ENCODE measurements at places on chromosomes 2 and 18.

DNA sequence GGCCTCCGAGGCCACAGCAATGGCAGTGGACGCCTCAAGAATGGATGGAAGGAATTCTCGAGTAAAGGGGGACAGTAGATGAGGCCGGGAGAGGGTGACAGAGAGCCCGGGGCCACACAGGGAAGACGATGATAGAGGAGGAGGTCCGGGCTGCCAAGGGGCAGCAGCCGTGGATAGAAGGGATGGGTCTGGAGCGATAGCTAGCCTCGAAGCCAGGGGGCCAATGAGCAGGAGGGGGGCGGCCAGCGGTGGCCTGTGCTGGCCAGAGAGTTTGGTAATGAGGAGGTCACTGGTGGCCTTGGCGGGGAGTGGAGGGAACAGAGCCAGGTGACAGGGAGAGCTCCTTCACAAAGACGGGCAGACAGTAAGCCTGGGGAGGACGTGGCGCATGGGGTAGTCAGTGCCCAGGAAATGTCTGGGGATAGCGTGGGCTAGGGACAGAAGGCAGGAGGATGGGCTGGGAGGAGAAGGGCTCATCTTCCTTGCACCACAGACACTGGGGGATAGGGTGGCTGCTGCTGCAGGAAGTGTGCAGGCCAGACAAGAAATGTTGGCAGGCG lies 87.8 kb upstream of the ASB18 start:
- DNase-seq = no peak

DNA sequence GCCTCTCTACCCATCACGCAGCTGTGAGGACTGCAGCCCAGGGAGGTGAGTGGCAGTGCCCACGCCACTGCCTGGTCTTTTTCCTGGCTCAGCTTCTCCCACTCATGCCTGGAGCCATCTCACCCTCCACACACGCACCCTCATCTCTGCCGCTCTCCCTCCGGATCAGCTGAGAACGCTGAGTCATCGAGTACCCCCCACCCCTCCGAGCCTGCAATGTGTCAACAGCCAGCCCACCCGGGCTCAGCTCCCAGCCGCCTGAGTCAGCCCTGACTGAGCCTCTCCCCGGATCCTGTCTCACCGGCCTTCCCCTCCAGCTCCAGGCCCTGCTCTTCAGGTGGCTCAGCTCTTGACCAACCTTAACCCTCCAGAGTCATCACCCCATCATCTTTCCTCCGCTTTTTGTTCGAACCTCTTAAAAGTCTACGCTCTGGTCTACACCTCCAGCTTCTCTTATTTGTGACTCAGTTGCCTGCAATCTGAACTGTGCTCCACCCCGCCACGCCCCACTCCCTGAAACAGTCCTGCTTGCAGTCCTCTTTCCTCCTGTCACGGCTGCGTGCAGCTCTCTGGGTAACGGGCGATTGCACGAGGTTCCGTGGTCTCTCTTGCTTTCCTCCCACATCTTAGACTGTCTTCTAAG lies 94.4 kb upstream of the ASAP2 start:
- DNase-seq = no peak

- DNase-seq = no peak
These were observed 24.9 kb downstream of the HTR2B start for GRCh38 chr2:231099918-231100317.

DNA sequence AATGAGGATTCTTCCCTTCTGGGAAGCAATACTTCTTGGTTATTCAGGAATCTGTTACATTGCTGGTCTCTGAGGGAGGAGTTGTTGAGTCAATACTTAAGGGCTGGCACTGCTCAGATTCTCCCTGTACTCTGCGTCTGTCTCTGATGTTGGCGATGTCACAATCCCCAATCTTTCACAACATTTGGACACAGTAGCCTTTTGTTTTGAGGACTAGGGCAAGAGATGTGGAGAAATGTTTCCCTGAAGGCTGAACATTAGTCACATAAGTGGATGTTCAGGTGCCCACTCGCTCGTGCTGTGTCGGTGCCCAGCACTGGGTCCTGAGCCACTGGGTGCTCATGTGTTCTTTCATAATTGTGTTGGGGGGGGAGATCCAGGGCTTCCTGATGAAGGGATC lies 55.0 kb downstream of the MAPK4 start:
- no peak for DNase-seq

GRCh38 chr18:25648716-25649260 lies 296.8 kb upstream of the ZNF521 start:
- DNase-seq = no peak

DNA sequence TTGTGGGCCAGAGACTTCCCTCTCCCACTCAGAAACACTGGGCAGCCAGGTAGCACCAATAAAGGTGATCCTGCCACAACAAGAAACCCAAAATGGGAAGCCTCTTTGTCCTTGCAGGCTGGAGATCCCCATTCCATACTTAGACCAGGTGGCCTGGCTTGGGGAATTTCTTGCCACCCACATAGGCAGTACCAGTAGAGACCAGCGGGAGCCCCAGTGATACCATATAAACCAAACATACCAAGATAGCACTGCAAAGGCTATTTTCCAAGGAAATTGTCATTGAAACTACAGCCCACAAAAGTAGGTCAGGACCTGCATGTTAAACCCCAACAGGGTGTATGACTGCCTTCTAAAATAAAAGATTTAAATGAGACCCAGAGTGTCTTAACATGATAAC lies 171.6 kb downstream of the DIS3L2 start:
- no peak for DNase-seq

DNA sequence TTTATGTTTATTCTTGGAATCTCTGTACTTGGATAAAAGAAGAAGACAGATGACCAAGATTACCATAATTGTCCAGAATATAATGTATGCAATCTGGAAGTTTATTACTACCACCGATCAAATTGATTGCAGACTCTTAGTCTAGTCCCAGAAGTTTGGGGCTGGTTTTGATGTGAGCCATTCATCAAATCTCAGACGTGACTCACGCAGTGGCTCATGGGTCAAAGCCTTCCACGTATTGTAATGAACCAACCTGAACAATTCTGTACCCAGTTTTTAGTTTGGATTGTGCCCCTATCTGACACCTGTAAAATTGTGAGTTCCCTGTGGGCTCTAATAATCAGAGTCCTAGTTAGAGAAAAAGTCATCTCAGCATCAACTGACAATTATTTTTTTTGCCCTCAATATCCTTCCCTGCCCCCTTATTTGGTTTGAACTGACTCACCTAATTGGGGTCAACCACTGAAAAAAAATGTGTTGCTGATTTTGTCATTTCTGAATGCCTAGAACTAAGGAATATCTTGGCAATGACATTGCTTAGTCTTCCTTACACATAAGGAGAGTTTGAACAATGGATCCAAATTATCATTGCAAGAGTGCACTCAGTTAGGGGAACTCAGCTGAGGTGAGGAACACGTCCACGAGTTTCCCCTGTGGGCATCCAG lies 219.5 kb upstream of the NRP2 start:
- DNase-seq = no peak

- DNase-seq = no peak
These were observed 117.6 kb downstream of the SNTG2 start for GRCh38 chr2:1068241-1068640.

GRCh38 chr18:58396966-58397365 lies 231.9 kb downstream of the ALPK2 start:
- no peak for DNase-seq

DNA sequence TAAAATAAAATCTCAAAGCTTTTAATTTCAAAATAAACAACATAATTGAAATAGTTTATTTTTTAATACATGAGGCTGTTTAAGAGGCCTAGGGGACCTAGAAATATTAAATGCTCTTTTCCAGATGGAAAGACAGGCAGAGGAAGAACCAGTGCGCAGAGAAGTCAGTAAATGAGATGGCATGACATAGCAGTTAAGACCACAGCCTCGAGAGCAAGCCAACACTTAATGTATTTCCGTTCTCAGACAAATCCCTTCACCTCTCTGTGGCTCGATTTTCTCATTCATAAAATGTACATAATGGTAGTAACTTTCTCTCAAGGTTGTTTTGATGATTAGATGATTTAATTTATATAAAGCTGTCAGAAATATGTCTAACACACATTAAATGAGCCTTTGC lies 405.1 kb upstream of the CWC22 start:
- DNase-seq = no peak

All from activated T-cell treated with anti-CD3 and anti-CD28 coated beads for 4 hours (primary cell).